ENCODE measurements at places on chromosomes 7 and 10.

DNA sequence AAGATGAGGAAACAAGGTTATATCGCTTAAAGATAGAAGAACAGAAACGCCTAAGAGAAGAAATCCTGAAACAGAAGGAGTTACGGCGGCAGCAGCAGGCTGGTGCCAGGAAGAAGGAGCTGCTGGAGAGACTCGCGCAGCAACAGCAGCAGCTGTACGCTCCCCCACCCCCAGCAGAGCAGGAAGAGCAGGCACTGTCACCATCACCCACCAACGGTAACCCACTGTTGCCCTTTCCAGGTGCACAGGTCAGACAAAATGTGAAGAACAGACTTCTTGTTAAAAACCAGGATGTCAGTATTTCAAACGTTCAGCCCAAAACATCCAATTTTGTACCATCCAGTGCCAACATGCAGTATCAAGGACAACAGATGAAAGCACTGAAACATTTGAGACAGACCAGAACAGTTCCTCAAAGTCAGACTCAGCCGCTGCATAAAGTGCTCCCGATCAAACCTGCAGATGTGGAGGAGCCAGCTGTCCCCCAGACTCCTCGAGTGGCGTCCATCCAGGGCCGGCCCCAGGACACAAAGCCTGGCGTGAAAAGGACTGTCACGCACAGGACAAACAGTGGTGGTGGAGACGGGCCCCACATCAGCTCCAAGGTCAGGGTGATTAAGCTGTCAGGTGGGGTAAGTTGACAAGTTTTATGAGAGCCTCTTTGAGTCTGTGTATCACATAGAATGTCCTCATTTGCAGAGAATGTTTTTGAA is 67.1 kb downstream of the SHH start:
- DNase-seq: no peak

- peak; percentile 83 for DNase-seq
These were observed 74.1 kb downstream of the TACC2 start for GRCh38 chr10:122062831-122063674.

- DNase-seq: no peak
These were observed 109.2 kb downstream of the PIP4K2A start for GRCh38 chr10:22605168-22605567.

GRCh38 chr10:121927318-121927840 is 452 bp downstream of the ATE1 start:
- DNase-seq: no peak

- DNase-seq: no peak
These were observed 67.2 kb downstream of the PODXL start for GRCh38 chr7:131489196-131489595.

DNA sequence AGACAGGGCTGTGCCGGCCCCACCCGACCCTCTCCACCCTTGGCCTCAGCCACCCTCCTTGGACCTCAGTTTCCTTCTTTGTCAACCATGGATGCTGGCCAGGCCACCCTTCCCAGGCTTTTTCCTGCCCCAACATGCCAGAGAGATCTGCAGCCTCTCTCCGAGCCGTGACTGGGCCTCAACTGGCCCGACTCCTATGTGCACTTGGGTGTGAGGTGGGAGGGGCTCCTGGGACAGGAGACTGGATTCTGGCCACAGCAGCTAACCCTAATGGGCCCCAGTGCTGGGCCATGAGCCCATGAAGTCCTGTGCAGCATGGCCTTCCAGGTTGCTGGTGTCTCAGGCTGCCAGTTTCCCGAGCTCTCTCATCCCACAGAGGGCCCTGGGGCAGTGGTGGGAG is 47.7 kb upstream of the PCBD1 start:
- no peak for DNase-seq
